ENCODE measurements at places on chromosomes 2 and 18.

- DNase-seq = no peak
These were observed 215.6 kb upstream of the TNP1 start for GRCh38 chr2:217075268-217076057.

GRCh38 chr2:68362069-68362468 lies 3.0 kb upstream of the PLEK start:
- peak; percentile 97 for DNase-seq

- DNase-seq = no peak
These were observed 22.6 kb downstream of the REG1B start for GRCh38 chr2:79065201-79065600.

DNA sequence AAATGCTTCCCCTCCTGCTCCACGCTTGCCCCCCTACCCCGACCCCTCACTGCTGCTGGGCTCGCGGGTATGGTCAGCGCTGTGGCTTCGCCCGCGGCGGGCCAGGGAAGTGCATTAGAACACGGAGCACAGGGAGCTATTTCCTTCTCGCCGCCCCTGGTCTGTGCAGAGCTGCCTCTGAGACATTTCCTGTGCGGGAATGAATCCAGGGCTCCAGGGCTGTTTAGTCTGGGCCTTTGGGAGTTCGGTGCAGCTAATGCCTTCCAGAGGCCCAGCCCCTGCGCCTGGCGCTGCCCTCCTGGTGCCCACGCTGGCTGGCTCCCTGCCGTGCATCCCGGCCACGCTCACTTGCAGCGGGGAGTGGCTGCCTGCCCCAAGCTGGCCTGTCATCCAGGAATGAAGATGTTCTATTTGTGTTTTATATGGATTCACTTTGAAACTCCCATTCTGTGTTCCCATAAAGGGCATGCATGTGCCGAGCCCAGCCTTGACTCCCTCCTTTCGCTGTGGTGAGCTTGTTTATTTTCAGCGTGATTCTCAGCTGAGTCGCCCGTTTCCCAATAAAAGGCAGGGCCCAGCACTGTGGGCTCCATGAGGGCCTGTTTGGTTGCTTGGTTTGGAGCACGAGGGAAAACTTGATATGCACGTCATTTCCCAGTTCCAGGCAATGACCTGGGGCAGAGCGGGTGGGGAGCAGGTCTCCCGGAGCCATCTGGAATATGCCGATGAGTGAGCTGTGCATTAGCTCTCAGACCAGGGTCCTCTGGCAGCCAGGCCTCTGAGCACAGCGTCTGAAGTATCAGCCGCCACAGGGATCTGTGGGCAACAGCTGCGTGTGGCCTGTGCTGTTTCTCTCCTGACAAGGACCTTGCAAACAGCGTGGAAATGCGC lies 42.7 kb downstream of the SH3RF3 start:
- no peak for DNase-seq

DNA sequence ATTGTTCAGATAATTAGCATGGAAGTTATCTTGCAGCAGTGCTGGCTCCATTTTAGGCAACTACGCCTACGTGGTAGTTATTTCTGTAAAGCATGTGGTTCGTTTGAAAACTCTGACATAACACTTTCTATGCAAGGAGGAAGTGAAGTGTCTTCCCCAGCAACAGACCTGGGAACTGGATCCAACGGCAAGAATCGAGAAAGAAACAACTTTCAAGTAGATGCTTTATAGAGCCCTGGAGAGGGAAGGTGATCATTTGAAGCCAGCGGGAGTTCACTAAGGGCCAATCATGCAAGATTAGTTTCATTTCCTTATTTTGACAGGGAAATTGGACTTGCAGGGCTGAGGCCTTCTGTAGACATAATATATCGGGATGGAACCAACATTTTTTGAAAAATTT lies 218.3 kb downstream of the ACKR3 start:
- DNase-seq = no peak

DNA sequence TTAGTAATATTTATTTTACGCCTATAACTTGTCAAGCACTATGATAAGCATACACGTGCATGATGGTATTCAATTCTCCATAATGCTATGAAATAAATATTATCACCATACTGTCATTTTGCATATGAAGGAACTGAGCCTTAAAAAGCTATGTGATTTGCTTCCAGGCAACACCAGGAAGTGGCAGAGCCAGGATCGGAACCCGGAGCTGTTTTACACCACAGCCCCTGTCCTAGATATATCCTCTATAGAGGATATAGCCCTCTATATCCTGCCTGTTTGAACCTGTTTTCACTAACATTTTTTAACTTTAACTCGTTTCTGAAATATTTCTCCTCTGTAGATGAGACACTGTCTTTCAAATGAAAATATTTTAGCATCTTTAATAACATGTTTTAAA lies 690.0 kb downstream of the SATB2 start:
- DNase-seq = no peak

GRCh38 chr2:55598056-55598795 lies 19.2 kb downstream of the PPP4R3B start:
- no peak for DNase-seq

DNA sequence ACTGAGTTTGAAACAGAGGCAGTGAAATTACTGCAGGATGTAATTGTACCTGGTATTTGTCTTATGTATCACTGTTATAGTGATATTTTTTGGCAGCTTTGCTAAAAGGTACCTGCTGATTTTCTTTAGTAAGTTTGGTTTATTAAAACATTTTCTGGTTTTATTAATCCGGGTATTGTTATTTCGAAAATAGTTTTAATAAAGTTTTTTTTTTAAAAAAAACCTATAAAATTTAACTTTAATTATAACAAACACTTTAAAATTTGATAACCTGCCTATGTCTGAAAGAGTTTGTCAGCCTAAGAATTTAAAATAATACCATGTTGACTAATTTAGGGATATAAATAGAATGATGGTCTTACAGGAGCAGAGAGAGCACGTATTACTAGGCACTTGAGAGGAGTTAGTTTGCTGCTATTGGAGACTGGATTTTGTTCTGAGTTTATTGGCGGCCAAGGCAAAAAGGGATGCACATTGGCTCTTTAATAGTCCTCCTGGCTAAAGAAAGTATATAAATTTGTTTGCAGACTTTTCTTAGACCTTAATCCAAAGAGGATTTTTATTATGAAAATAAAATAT lies 12.1 kb downstream of the EHBP1 start:
- no peak for DNase-seq

- DNase-seq = no peak
These were observed 26.9 kb upstream of the ALKAL2 start for GRCh38 chr2:314561-315336.

GRCh38 chr2:62458206-62458641 lies 47.8 kb downstream of the TMEM17 start:
- DNase-seq = no peak

GRCh38 chr18:48905513-48905912 lies 45.3 kb downstream of the SMAD7 start:
- no peak for DNase-seq

DNA sequence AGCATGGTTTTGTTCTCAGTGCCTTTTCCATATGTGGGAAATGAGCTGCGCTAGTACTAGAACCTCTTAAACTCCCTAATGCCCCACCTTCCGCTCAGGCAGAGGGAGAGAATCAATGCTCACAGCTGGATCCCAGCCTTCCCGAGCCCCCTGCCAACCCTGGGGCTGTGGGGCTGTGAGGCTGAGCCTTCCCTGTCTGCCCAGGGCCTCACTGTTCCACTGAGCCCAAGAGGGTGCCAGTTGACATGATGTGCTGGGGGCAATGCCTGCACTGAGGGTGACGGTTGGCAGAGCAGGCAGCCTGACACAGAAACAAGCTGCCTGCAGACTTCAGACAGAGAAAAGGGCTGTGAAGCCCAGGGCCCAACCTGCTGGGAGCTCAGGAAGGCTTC lies 602.4 kb upstream of the RAB6C start:
- DNase-seq = no peak

DNA sequence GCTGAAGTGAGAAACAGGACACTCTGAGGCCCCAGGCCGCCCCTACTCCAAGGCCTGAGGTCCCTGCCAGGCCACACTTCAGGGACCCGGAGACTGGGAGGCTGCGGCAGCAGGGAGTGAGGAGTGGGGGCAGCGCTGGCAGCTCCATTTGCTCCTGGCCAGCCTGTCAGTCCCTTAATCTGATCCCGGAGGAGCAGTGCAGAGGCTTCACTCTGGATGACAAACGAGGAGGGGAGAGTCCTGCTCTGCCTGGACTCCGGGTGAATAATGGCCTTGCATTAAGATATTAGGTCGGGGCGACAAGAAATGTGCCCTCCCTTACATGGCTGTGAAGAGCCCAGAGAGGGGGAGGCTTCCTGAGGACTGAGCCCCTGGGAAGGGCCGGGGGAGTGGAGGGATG lies 14.3 kb upstream of the PRSS56 start:
- DNase-seq = no peak

DNA sequence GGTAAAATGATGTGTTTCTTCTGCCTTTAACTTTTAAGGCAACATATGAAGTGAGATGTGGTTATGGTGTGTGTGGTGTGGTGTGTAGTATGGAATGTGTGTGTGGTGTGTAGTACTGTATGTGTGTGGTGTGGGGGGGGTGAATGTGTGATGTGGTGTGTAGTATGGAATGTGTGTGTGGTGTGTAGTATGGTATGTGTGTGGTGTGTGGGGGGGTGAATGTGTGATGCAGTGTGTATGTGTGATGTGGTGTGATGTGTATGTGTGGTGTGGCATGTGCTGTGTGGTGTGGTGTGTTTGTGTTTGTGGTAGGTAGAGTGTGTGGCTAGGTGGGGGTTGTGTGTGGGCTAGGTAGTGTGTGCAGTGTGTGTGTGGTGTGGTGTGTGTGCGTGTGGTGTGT lies 17.2 kb upstream of the ARL4C start:
- DNase-seq = no peak

DNA sequence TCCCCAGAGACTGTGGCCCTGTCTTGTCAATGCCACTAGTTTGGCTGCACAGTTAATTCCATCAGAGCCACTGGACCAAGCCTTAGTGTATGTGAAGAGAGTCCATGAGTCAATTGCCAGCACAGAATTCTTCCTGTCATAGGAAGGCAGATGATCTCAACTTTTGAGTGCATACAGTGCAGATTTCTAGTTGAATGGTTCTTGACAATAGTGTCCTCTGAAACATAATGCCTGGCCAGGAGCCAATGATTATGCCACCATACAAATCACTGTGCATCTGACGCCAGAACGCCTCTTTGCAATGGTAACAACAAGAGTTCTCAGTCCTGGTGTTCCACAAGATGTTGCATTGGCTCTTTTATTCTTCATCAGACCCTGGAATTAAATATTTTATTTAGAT lies 7.1 kb downstream of the NEUROD1 start:
- no peak for DNase-seq

DNA sequence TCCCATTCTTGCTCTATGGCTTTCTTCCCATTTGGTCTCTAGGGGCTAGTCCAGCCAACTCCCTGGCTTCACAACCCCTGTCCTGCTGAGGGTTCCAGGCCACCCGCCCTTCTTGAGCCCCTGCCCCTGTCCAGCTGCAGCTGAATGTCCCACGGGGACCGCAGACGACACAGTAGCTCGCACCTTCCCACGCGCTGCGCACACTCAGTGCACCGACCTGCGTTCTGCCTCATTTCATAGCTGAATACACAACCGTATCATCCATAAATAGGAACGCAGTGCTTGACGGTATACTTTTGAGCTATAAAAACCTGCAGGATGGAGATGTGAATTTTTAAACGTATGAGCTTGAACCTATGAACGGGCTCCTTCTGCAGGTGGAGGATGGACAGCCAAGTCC lies 660.4 kb upstream of the SALL3 start:
- DNase-seq = no peak

GRCh38 chr18:9731380-9731779 lies 23.3 kb downstream of the RAB31 start:
- no peak for DNase-seq

- peak; percentile 52 for DNase-seq
These were observed 15.5 kb downstream of the HDLBP start for GRCh38 chr2:241300000-241300399.

DNA sequence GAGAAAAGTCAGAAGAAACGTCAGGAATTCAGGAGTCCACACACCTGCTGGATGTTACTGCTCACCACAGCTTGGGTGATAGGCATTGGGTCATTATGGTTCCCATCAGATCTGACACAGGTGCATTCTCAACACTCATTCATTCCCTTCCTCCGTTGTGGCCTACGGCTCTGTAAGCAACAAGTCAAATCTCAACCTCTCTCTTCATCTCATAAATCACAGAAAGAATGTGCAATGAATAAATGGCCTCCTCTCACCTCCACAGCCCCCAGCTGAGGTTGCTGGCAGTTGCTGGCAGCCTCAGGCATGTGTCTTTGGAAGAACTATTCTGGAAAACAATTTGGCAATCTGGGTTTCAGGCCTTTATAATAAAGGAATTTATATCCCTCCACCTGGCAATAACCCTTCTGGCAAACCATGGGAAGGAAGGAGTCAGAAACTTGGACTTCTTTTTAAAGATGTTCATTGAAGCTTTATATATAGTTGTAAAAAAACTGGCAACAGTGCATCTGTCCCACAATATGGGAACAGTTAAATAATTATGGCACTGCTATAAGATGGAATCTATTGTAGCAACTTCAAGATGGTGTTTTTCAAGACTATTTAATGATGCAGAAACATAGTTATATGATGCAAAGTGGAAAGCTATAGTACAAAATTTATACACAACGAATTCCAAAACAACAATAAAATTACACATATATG lies 175.4 kb downstream of the ANAPC1 start:
- DNase-seq = no peak

GRCh38 chr2:239787538-239788050 lies 237.5 kb downstream of the NDUFA10 start:
- DNase-seq = no peak

DNA sequence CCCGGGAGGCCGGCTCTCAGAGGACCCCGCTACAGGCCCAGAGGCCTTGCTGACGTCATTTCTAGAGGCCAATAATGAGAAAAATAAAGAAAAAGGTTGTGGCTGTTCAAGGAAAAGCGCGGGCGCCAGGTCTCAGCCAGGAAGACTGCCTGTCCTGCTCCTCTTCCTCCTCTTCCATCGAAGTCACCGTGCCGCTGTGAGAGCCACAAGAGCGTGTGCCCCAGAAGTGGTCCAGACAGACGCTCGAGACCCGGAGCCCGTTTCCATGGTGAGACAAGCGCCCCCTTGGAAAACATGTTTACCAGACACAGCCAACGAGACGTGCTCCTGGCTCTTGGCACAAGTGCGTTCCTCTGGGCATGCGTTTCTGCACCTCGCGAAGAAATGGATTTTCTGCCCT lies 210.5 kb downstream of the HDAC4 start:
- DNase-seq = no peak

DNA sequence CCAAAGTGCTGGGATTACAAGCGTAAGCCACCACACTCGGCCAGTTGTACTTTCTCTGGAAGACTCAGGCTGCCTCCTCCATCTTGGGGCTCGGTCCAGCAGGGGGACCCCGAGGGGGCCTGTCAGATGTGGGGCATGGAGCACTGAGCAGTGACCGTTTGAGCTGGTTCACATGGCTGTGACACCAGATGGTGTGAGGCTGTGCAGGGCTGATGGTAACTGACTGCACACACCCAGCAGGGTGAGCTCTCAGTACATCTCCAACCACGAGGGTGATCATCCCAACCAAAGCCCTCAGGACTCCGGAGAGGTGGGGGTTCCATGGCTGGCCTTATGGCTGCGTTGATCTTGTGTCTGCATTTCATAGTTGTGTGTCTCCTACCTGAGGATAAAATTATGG lies 63.4 kb downstream of the FAM168B start:
- no peak for DNase-seq

Measured in hematopoietic multipotent progenitor cell treated with erythropoietin and hydrocortisone succinate and interleukin-3 and kit ligand, for 6 days (in vitro differentiated cells).